RWPE1 (cell line): ENCODE measurements at places on chromosomes 12 and 14.

DNA sequence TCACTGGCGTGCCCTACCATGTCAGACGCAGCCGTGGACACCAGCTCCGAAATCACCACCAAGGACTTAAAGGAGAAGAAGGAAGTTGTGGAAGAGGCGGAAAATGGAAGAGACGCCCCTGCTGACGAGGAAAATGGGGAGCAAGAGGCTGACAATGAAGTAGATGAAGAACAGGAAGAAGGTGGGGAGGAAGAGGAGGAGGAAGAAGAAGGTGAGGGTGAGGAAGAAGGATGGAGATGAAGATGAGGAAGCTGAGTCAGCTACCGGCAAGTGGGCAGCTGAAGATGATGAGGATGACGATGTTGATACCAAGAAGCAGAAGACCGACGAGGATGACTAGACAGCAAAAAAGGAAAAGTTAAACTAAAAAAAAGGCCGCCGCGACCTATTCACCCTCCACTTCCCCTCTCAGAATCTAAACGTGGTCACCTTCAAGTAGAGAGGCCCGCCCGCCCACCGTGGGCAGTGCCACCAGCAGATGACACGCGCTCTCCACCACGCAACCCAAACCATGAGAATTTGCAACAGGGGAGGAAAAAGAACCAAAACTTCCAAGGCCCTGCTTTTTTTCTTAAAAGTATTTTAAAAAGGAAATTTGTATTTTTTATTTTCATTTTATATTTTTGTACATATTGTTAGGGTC lies 13.2 kb downstream of the TRIP11 start:
- no peak for DNase-seq

GRCh38 chr14:60277605-60278190 lies 28.7 kb downstream of the PPM1A start:
- no peak for DNase-seq

- DNase-seq: no peak
Measured at GRCh38 chr14:79167957-79168356, 997.8 kb downstream of the NRXN3 start.

DNA sequence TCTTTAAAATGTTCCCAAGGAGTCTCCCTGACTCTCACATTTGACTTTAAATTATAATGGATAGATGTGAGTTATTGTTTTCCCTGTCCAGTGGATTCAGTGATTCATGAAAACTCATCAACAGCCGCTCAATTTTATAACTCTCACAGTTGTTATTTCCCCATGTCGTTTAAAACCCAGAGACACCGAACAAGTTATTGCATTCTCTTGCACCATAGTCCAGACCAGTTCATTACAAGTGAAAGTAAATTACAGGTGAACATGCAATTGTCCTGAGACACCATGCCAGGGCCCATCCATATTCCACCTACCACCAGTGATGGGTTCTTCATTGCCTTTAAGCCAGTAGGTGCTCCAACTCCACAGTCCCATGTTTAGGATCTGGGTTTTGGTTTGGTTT lies 85.7 kb upstream of the CMKLR1 start:
- DNase-seq: no peak

DNA sequence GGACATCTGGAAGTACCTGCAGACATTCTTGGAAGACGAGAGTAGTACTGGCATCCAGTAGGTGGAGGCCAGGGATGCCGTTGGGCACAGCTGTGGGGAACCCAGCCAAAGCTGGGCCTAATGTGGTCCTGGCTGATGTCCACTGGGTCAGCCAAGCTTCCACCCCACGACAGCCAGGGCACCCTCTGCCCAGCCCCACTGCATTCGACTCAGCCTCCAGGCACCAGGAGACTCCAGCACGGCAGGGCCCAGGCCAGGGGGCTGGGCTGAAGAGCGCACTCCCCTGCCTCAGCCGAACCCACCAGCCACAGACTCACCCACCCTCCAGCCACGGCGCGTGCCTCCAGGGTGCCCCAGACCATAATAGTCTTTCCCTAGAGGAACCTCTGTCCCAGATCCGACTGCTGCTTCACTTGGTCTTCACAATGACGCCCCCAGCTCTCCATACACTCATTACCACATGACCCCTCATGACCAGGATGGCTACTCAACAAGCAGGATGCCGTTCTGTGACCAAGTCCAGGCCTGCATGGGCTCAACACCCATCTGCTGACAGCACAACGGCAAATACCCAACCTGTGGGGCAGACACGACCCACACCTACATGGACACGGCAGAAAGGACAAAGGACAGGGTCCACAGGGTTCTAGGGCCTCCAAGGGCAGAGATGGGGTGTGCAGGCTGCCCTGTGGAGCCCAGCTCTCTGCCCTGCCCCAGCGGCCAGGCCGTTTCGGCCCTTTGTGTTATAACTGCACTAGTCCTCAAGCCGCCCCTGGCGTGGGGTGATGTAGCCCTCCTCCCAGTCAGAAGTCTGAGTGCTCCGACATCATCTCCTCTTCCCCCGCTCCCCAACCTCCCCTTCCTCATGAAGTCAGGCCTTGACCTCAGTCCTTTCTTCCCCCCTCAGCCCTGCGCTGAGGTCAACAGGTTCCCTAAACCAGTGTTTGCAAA lies 22.8 kb downstream of the ITPK1 start:
- no peak for DNase-seq
